ENCODE measurements at places on chromosomes 1 and 21.

DNA sequence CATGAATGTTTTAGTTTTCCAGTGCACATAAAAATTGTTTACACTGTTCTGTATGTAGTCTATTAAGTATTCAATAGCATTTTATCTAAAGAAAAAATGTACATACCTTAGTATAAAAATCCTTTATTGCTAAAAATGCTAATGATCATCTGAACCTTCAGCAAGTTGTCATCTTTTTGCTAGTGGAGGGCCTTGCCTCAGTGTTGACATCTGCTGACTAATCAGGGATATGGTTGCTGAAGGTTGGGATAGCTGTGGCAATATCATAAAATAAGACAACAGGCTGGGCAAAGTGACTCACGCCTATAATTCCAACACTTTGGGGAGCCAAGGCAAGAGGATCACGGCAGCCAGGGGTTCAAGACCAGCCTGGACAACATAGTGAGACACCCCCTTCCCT is 9.0 kb downstream of the DYNLT5 start:
- DNase-seq: no peak

DNA sequence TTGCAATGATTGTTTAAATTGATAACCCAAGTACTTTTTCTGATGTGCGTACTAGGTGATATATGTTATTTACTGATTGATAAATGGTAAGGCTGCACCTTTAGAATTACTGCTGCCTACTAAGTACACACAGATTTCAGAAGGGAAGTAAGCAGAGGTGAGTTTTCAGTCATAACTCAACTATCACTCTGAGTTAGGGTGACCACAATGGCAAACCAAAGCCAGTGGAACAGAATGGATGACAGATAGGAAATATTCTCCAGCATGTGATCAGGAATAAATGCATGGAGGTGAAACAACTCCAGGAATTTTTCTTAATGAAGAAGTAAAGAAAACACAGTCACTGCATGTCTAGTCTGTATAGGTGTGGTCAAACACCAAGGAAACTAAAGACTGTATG is 7.5 kb upstream of the KCNJ15 start:
- no peak for DNase-seq

GRCh38 chr1:205954819-205955404 is 11.7 kb upstream of the SLC26A9 start:
- no peak for DNase-seq

DNA sequence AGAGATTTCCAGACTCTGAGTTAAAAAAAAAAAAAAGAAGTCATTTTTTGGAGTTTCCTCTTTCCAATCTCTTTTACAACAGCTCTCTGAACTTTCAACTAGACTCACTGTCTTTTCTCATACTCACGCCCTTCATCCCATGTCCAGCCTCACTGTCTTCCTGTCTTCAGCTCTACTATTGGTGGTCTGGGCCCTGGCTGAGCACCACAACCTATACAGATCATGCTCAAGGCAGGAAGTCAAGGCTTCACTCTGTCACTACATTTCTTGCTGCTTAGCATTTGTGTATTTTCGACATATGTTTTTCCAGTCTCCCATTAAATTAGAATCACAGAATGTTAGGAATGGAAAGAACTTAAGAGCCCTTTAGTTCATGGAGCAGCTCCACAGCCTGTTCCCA is 106.4 kb upstream of the PPP2R5A start:
- no peak for DNase-seq

GRCh38 chr1:73765551-73766233 is 432.3 kb downstream of the LRRIQ3 start:
- no peak for DNase-seq

DNA sequence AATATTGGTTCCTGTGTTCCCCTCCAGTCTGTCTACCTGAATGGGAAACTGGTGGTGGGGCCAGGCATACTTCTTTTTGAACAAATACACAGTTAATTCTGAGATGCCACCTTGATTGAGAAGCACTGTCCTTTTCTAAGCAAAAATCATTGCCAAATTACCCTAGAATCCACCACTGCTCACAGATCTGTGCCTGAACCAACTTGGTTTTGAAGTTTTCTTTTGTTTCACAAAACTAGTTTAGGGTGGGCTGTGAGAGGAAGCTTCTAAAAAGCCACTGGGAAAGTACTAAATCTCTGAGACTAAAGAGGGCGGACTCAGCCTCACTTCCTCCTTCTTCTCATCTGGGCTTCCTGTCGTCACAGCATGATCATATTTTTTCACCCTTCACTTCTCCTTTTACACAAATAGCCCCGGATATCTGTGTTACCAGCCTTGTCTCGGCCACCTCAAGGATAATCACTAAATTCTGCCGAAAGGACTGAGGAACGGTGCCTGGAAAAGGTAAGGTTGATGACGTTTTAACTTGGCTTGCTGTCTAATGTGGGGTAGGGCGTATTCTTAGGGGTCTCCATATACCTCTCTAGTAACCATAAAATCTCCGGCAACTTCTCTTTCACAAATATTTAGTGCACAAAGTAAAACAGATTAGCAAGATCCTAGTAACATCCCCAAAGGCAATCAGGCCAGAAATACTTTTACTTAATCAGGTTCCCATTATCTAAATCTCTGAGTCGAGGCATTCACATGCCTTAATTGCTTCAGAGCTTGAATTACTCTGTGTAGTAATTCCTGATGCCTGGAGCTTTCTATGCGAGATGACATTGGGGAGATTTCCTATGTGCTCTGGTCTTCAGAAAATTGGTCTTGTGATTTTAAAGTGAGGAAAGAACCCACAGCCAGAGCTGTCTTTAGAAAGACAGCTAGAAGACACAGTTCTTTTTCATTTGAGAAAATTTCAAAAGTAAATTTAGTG is at the start of gene CD53:
TSS of gene CD53 (plus strand) at position 404 of the 976 bp plus-strand sequence. CDS start 18,261 bp downstream, outside the sequence.
- DNase-seq: no peak

DNA sequence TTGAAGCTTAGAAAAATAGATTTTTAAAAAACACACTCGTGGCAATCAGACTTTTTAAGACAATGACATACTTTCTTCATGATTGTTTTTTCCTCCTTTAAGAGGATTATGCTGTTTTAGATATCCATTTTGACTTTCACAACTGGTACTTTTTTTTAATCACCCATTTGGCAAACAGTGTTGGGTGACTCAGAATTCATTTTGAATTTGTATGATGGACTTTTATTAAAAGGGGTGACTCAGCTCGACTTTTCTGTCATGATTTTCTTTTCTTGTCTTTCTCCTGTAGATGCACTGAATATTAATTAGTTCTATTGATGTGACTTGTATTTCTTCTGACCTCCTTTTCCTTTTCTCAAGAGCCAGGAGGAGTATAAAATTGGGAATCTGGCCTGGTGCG is 44.7 kb downstream of the FMN2 start:
- DNase-seq: no peak

DNA sequence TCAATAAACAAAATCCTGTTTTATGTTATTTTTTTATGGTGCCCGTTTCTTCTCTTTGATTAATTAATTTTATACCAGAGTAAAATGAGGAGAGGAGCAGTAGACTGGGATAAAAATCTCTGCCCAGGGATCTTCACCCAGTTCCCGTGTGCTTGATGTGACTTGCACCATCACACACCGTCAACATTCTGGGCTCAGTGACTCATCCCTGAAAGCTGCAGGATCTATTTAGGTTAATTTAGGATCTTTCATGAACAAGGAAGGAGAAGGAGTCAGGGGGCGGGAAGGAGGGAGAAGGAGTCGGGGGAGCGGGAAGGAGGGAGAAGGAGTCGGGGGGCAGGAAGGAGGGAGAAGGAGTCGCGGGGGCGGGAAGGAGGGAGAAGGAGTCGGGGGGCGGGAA is 182.4 kb downstream of the SMYD3 start:
- DNase-seq: no peak

- peak; percentile 21 for DNase-seq
Measured at GRCh38 chr1:9589144-9589718, 520 bp downstream of the TMEM201 start.

- no peak for DNase-seq
Measured at GRCh38 chr1:26786437-26787380, 1.0 kb upstream of the PIGV start.

- DNase-seq: no peak
Measured at GRCh38 chr21:45448810-45449657, 44.1 kb downstream of the COL18A1 start.

DNA sequence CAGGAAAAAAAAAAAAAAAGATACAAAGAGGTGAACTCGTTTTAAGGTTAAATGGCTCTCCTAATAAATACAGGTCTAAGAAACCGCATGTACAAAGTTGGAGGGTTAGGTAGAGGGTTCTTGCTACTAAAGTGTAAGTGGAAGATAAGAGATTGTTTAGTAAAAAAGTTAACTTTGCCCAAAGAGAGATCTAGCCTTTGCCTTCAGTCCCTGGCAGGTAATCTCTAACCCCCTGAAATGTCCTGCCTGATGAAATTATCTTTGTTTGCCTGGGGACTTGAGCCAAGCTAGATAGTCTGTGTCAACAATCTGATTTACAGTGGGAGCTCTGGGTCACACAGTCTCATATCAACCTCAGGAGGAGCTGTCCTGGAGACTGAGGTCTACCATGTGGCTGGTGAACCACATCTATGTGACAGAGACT is 57.6 kb downstream of the TRIM33 start:
- DNase-seq: no peak

DNA sequence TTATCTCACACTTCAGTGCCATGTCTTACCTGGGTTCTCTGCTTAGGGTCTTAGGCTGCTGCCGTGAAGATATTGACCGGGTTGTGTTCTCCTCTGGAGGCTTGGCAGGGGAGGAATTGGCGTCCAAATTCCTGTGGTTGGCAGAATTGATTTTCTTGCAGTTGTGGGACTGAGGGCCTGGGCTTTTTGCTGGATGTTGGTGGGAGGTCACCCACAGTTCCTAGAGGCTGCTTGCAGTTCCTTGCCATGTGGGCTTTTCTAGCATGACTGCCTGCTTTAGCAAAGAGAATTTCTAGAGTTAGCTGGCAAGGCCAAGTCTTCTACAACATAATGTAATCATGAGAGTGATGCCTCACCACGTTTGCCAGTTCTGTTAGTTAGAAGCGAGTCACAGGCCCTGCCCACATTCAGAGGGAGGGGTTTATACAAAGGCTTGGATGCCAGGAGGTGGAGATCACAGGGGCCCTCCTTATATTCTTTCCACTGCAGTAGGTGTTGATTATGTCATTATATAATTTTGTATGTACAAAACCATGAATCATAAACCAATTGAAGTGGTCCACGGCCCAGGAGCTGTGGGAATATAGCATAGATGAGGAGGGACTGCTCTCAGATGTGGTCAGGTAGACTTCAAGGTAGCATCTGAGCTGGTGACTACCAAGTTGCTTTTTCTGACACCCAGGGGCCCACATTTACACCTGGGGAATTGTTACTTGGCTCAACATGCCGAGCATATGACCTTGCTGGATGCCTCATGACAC is 6.6 kb downstream of the UBL4B start:
- no peak for DNase-seq

DNA sequence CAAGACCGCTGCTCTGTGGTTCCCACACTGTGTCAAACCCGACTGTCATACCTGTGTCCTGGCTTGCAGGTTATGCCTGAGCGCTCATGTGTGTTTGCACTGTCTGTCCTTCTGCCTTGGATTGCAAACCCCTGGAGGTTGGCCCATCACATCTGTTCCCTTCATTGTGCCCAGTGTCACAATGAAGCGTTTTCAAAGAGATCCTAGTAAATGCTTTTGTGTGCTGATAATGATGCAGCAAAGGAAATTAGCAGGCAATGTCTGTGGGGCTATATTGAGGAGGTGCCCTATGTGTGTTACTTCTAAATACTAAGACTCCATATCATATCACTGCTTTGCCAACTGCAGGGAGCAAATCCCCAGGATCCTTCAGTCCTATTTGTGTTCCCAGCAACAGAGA is 424.4 kb upstream of the NFIA start:
- DNase-seq: peak; percentile 55

GRCh38 chr1:34711485-34711884 is 43.4 kb upstream of the GJB5 start:
- no peak for DNase-seq

- DNase-seq: no peak
Measured at GRCh38 chr1:24987875-24988557, 57.9 kb upstream of the RUNX3 start.

Measured in NCI-H2171 (cell line).